Activated CD4-positive, alpha-beta memory T cell treated with anti-CD3 and anti-CD28 coated beads, Interleukin-2, amount 10 ng/mL, durations not matched to agents 7 days and 5 days (primary cell): ENCODE measurements at places on chromosomes 11 and 22.

DNA sequence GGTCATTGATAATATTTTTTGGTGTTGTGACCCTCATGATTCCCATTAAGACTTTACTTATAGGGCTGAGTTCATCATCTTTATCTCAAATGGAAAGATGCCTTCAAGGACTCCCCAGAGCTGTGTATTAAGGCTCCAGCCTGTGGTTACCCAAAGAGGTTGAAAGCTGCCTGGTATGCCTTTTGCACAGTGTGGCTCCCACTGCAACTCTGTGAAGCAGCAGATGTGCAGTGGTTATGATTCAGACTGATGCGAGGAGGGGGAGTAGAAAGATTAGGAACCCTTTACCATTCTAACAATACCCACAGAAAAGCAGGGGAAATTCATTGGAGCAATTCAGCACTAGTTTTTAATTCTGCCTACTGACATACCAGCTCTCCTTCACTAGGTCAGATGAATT lies 560.0 kb downstream of the INSC start:
- no peak for DNase-seq

DNA sequence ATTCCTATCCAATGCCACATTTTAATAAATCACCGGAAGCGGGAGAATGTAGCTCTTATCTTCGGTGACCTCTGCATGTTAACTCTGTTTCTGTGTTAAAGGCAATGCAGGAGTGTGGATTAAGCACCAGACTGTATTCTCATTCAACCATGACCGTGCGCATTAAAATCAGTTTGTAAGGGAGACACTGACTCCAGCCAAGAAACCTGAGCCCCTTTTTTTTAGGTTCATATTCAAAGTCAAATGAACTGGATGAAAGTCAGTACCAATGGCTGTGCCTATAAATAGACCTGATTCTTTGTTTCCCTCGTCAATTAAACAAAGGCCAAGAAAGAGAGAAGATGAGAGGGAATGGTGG lies 32.2 kb downstream of the C11orf91 start:
- no peak for DNase-seq

DNA sequence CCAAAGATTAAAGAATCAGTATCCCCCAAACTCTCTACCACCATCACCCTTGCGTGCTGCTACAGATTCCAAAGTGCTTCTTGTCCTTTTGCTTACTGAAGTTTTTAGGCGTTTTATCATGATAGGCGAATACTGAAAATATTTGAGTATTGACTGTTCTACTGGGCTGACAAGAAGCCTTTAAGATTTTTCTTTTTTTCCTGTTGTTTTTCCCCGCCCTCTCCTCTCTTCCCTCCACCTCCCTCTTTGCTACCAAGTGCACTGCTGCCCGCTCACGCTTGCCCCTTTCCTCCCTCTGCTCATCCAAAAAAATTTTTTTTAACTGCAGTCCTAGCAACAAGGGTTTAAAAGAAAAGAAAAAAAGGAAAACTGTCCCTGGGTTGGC lies 679 bp downstream of the SPCS2 start:
- DNase-seq = no peak

- no peak for DNase-seq
Observed at GRCh38 chr11:20559523-20560300, 39.7 kb upstream of the SLC6A5 start.

GRCh38 chr11:106133529-106133928 lies 56.1 kb downstream of the AASDHPPT start:
- no peak for DNase-seq

DNA sequence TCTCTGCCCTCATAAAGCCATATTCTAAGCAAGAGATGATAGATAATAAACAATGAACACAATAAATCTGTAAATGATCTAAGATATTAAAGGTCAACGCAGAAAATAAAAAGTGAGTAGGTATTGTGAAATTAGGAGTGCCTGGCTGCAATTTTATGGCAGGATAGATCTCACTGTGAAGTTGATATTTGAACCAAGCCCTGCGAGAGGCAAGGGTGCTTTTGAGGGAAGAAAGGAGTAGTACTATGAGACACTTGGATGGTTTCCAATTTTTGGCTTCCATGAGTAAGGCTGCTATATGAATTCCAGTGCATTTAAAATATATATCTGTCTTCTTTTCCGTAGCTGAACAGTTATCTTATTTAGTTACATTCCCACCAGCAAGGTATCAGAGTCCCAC lies 720.0 kb upstream of the CNTN5 start:
- no peak for DNase-seq

DNA sequence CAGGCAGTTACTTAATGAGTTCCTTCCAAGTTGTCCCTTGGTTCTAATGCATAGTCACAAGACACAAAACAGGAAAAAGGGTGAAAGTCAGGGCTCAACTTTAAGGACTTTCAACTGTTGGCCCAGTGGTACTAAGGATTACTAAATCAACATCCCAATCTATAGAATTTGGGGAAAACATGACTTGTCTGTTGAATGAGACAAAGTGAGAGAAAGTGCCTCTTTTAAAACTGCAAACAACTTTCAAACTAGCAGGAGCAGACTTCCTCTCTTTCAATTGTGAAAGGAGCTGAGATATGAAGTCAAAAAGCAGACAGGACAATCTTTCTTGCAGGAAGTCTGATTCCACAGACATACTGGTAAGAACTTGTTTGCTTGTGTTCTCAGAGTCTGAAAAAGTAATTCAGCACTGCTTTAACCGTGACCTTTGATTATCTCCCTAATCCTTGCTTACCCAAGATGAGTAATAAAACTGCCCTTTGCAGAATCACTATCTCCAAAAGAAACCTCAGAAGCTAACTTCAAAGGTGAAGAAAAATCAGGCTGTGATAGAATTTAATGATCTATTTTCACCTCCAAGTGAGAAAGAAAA lies 960.7 kb upstream of the RAG2 start:
- no peak for DNase-seq

- no peak for DNase-seq
Observed at GRCh38 chr22:35835998-35836691, 118.5 kb downstream of the APOL5 start.

DNA sequence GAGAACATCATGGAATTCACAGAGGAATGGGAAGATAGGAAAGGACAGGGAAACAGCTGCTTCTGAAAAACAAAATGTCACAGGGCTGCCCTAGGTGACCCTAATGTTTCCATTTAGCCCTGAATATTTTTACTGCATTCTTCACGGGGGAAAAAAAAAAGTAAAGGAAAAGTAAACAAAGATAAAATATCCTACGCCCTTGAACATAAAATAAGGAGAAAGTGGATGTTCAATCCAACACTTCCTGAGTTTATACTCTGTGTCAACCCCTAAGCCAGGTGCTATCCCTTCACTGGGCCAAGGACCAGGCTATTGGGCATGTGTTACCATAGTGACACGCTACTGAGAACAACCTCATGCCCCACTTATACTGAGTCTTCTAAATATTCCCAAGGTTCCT lies 84.7 kb downstream of the FAM76B start:
- DNase-seq = no peak

- no peak for DNase-seq
Observed at GRCh38 chr11:93585758-93586157, 42.6 kb upstream of the SMCO4 start.

- DNase-seq = no peak
Observed at GRCh38 chr22:19851291-19852176, 3.1 kb downstream of the GNB1L start.

DNA sequence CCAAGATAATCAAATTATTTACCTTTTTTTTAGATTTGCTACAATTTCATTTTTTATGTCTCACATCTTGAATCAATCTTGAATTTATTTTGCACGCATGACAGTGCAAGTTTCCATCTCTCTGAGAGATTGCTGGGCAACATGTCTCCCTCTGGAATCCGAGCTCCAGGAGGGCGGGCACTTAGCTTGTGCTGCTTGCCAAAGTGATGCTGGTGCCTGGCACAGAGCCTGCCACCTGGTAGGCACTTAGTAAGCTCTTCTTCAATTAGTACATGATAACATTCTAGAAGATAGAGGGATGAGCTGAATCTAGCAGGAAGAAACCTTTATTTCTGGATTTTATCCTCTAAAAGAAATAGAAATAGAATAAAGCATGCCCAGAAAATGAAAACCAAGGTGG lies 27.5 kb upstream of the OR9I1 start:
- DNase-seq = no peak

DNA sequence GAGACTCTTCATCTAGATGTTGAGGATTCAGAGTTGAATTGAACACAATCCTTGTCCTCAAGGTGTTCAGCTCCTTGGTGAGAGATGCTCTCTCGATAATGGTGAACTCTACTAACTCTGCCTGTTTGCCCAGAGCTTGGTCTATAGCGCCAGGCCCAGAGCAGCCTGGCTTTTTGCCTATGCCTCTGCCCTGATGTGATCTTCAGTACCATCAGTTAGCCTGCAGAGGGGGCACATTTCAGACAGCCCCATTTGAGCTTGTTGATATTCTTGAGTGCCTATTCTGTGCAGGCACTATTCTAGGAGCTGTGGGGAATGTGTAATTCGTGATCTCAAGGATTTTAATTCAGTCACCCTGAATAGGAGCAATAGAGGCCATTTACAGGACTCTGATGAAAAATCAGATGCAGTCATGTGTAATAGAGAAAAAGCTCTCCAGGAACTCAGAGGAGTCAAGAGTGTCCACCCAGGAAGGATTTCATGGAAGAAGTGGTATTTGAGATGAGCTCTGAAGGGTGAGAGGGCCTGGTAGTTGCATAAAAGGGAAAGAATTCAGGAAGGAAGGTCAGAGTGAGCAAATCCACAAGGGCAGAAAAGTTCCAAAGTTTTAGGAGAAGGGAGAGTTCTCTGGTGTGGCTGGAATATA lies 19.3 kb downstream of the GTPBP1 start:
- DNase-seq = peak; percentile 40

- no peak for DNase-seq
Observed at GRCh38 chr22:50313600-50313999, 6.2 kb upstream of the PLXNB2 start.

DNA sequence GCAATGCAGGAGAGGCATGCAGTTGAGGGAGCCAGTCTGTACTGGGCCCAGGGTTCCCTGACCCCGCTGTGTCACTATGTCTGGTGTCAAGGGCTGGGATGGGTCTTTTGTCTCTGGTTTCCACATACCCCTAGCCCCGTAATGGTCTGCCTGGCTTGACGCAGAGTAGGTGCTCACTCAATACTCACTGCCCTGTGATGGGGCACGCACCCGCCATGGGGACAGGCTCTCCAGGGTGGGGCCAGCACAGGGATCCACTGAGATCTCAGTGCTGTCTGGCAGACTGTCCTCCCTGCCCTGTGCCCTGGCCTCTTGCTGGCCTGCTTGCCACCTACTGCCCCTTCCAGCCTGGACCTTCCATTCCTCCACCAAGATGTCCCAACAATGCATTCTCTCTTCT lies 101.7 kb upstream of the CD82 start:
- DNase-seq = no peak
